ENCODE measurements at places on chromosomes 11 and 22. TPM values are rescaled to one million over a fixed set of nuclear protein-coding genes. Genes with fewer than 3 reads are reported as not detected.

The IFITM10 gene
- 15.7 TPM for total RNA-seq

The DENND5A gene
- total RNA-seq, result 15.5 TPM

The SLC35F2 gene
- total RNA-seq, result 0.78 TPM

The TSSK2 gene
- not detected for total RNA-seq

The DNAJB13 gene
- total RNA-seq, result not detected

The DGAT2 gene
- total RNA-seq, result 172 TPM

The BCO2 gene
- 96.6 TPM for total RNA-seq

The C11orf65 gene
- 0.70 TPM for total RNA-seq

DNA sequence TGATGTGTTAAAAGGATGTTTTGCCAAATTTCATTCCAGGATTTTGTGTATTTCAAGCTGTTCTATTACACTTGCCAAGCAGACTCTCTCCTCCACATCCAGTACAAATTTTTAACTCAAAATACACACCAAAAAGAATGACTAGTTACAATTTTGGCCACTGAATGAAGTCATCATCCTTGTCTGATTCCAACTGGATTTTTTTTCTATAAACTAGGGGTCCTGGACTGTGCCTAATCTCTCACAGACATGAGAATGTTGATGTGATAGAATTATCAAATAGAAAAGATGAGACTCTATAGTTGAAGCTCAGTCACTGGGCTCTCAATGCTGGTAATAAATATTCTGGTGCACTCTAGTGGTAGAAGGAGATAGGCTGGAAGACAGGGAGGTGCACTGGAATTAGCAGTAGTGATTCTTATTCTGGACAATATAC, 85.8 kb downstream of the FANCF start:
- DNase-seq, result no peak

DNA sequence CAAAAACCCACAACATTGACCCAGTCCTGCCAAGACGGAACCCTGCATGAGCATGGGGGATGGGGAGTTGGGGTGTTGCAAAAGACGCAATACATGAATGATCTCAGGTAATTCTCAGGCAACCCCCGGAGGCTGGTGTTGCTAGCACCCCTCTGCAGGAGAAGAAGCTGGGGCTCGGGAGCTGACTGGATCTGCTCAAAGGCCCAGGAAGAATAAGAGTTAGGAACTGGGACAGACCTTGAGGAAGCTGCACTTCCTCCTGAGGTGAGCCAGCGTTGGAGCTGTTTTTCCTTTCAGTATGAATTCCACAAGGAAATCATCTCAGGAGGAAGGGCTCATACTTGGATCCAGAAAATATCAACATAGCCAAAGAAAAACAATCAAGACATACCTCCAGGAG, at the start of gene KRTAP5-9:
TSS of gene KRTAP5-9 (plus strand) at position 301 of the 400 bp plus-strand sequence. CDS start 238 bp downstream, outside the sequence.
- no peak for DNase-seq

- no peak for DNase-seq
These were observed 89.4 kb upstream of the THY1 start for GRCh38 chr11:119512369-119512768.

DNA sequence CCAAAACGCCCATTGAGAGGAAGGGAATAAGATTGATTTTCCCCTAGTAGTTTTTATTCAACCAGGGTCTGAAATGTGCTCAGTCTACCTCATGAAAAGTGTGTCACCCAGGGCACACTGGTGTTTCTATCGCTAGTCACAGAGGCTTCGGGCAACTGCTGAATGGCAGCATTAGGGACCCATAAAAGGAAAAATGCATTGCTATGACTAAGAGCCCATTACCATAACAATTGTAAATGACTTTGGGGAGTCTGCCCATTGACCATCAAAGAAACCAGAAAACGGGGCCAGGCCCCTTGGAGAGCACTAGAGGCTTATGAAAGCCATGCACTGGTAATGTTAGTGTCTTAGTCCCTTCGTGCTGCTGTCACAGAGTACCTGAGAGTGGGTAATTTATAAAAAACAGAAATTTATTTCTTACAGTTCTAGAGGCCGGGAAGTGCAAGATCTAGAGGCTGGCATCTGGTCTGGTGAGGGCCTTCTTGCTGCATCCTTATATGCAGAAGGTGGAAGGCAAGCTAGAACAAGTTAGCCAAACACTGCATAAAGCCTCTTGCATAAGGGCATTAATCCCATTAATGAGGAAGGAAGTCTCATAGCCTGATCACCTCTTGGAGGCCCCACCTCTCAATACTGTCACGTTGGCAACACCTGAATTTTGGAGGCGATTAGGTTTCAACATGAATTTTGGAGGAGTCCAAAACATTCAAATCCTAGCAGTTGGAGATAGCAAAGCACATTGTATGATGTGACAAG, 306.7 kb downstream of the ST3GAL4 start:
- DNase-seq, result no peak

- no peak for DNase-seq
These were observed 62.0 kb downstream of the ZNF280B start for GRCh38 chr22:22446517-22446916.

DNA sequence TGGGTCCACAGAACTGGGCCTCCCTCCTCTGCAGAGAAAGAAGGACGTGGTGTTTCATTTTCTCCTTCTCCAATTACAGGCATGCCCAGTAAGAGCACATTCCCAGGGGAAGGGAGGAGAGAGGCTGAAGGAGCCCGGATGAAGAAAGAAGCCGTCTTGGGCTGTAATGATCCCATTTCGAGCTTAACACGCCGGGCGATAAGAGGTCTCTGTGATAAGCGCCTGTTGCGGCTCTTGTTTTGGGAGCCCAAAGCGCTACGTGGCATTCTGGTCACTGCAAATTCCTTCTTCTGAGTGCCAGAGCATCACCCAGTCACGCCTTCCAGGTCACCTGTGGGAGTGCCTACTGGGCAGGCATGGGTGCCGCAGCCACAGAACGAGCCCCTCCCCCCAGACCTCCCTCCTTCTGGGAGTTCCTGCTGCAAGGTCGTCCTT, 57.5 kb downstream of the ANO1 start:
- no peak for DNase-seq

DNA sequence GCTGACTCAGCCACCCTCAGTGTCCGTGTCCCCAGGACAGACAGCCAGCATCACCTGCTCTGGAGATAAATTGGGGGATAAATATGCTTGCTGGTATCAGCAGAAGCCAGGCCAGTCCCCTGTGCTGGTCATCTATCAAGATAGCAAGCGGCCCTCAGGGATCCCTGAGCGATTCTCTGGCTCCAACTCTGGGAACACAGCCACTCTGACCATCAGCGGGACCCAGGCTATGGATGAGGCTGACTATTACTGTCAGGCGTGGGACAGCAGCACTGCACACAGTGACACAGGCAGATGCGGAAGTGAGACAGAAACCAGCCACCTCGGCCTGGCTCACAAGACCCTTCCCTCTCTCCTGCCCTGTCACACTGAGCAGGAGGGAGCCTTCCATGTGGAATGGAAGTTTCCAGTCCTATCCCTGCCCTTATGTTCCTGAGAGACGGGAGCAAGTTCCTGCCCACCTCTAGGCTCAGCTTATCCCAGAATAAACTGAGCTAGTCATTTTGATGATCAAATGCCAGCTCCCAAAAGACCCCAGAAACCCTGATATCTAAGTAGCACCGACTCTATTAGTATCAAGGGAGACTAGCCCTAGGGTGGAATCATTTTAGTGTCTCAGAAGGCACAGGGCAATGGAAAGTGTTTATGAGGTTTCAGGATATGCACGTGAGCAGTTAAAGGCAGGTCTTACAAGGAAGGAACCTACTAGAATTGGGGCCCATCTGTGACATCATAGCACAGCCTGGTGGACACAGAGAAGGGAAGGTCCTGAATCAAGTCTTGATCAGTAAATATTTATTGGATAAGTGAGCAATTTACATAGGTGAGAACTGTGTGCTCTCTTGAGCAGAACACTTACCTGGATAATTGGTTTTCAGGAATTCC, 6.3 kb upstream of the IGLL5 start:
- DNase-seq, result peak; percentile 30

DNA sequence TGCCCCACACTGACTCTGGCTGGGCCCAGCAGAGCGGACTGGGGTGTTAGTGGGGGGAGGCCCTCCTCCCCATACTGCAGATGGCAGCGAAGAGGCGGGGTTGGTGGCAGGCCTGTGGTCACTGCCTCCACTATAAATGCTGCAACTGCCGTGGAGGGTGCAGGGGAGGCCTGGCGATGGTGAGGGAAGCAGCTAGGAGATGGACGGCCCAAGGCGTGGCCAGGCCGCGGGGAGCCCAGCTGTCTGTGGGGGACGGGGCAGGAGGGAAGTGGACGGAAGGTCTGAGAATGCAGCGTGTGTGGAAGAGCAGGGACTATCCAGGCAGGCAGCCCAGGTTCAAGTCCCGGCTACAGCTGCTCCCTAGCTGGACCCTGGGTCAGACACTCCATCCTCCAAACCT, 18.3 kb downstream of the DNAL4 start:
- DNase-seq, result no peak

DNA sequence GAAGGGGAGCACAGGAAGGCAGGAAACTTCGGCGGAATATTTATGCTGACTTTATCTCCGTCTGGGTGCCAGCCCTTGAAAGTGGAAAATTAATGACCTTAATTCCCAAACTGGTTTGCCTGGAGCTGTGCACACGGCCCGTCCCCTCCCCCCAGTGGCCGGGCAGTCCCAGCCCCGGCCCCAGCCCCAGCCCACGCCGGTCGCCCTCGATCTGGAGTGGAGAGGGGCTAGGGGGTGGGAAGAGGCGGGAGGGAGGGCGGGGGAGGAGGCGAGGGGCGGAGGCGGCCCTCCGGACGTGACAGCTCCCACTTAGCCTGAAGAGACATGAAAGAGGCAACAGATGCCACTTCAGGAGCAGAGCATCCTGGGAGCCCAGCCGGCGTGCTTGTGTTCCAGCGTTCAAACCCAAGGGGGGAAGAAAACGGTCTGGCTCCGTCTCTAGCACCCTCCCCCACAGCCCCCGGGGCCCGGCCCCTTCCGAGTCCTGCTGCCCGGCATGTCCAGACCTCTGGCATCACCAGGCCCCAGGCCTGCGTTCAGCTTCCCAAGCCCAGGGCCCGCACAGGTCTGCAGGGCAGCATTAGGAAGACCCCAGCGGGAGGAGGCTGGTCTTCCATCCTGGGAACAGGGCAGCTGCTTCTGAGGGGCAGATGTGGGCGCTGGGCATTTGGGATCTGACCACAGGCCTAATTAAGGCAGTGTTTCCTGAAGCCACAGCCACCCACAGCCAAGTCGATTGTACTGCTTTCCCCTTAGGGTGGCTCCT, 20.0 kb upstream of the LMO1 start:
- DNase-seq, result peak; percentile 35

- DNase-seq, result no peak
These were observed 28.1 kb upstream of the PHF21A start for GRCh38 chr11:46149342-46149741.

- DNase-seq, result no peak
These were observed 3.3 kb downstream of the BDNF start for GRCh38 chr11:27696961-27697360.

- no peak for DNase-seq
These were observed 35.0 kb downstream of the KCNJ1 start for GRCh38 chr11:128832121-128832497.

- DNase-seq, result no peak
These were observed 13.7 kb downstream of the FAR1 start for GRCh38 chr11:13682212-13682611.

DNA sequence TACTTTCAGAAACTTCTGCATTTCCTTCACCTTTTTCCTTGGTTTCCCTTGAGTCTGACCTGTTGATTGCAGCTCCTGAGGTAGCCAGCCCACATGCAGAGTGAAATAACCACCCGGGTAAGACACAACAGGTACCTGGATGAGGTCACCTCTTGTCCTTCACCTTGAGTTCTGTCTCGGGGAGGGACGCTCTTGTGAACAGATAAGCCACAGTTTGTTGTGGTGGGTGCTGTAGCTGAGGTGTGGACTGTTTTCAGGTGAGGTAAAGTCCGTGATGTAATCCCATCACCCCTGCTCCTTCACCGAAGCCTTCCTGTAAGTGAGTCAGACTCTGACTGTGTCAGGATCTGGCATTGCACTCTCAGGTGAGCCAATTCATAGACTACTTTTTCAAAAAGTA, 183.1 kb downstream of the NAV2 start:
- DNase-seq, result no peak

DNA sequence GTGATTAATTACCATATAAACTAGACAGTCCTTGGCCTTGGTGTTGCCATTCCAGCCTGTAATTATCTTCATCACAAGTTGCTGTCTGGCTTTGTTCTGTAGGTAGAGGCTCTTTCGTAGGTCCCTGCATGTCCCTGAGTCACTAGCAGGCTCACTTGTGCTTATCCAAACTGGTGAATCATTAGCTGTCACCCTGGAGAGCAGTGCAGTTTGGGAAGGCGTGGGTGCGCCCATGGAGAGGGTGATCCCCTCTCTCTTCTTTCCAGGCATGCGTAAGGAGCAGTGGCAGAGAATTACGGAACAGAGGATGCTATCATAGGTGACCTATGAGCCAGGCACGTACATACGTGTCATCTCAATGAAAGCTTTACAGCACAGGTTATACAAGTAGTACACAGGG, 11.0 kb upstream of the EHF start:
- DNase-seq, result no peak
